Stimulated activated CD4-positive, alpha-beta T cell treated with anti-CD3 and anti-CD28 coated beads, Interleukin-1b, Interleukin-23, amount 100 ng/mL, for 1 hour (primary cell): ENCODE measurements at places on chromosomes 6 and 20.

GRCh38 chr6:63496361-63496804 is 75.9 kb upstream of the LOC128125822 start:
- DNase-seq, result no peak

DNA sequence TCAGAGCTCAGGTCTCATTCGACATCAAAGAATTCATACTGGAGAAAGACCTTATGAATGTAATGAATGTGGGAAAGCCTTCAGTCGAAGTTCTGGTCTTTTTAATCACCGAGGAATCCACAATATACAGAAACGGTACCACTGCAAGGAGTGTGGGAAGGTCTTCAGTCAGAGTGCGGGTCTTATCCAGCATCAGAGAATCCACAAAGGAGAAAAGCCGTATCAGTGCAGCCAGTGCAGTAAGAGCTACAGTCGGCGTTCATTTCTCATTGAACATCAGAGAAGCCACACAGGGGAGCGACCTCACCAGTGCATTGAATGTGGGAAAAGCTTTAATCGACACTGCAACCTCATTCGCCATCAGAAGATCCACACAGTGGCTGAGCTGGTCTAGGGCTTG is 7.7 kb downstream of the ZSCAN9 start:
- DNase-seq, result no peak

GRCh38 chr20:56940466-56940865 is 311.4 kb downstream of the TFAP2C start:
- no peak for DNase-seq

DNA sequence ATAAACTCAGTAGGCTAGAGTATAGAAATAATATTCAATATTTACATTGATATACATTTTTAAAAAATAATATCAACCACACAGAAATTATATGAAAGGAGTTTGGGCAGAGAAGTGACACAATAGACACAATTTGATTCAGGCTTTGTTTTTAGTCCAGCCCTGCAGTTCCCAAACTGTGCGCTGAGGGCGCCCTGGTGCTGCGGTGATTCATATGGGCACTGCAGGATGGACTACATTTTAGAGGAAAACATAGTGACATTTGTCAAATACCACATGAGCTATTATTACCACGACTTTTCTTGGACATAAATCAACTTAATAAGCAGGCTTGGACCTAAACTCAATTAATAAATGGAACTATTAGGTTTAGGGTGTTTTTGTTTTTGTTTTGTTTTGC is 364.3 kb upstream of the ID4 start:
- no peak for DNase-seq

GRCh38 chr20:57350081-57350710 is 859 bp upstream of the RAE1 start:
- no peak for DNase-seq

DNA sequence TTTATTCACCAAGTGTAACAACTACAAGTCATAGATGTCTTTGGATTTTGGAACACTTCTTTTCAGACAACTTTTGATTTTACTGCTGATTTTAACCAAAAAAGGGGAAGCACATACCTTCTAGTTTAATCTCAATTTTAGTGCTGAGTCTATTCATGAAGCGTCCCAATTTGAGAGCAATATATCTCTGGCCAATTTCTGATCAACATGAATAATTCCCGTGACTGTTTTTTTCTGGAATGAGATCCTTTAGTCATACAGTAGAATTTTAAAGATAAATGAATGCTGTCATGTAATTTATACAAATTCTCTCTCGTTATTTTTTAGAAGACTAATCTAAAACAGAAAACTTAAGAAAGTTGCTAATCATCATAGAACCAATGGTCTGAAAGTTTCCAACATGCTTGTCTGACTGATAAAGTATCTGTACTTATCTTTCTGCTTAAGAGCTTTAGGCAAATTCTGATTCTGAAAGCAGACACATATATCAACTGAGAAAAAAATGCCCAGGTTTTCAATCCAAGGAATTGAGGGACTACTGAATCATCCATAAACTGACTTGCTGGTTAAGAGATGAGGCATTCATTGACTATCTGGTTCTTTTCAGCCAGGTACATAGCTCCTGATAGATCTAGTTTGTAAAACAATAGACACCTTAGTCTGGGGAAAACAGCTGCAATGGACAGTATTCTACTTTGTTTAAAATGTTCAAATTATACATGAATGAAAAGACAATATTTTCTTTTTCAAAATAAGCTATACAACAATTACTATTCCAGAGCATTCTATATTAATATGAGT is 657.5 kb downstream of the RFPL4B start:
- DNase-seq, result no peak

DNA sequence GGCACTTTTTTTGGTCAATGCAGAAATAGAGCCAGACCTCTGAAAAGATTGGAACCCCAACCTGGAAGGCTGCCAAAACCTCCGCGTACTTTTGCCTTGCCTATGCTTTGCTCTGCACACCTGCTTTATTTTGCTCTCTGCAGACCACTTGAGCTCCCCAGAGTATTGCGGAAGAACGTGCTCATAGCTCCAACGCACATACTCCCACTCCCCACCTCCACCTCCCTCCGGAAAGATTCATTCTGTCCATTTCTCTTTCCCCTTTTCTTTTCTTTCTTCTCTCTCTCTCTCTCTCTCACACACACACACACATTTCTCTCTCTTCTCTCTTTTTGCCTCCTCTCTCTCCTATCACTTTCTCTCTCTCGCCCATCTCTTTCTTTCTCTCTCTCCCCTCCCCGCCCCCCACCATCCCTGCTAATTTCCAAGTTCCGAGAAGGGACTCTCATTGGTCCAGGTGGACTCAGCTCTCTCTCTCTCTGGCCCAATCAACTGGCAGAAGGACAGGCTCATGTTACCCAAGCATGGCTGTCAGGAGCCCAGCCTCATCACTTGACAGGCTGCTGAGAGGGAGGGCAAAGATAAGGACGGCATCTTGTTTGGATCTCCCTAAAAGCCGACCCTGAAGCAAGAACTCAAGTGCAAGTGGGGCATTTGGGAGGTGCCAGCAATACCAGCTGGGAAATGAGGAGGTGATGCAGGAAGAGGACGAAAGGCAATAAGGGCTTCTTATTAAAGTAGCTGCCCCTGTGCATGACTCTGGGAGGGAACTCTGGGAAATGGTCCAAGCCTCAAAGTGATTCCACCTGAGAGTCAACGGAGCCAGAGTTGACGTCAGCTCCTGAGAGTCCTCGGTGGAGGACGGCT is 246.1 kb downstream of the LY86 start:
- DNase-seq, result no peak

DNA sequence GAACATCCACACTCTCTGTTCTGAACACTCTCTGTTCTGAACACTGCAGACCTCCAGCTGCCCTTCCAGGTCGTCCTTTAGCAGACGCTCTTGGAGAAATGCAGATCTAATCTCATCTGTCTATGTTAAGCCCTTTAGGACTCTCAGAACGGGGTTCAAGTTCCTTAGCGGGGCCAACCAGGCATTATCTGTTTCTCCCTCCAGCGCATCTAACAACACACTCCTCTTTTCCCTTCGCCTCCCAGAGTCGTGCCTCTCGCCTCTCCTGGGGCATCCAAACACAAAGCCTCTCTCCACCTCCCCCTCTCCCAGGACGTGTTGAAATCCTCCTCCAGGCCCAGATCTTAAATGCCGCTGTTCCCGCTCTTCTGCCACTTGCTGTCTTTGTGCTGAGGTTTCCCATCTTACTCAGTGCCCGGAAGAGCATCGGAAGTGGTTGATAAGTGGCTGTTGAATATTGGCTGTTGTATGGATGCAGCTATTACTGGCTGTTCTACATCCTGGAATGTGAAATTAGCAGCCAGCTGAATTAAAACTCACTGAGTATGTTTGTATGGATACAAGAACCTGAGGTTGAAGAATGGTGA is 108.4 kb upstream of the GGTLC1 start:
- no peak for DNase-seq

DNA sequence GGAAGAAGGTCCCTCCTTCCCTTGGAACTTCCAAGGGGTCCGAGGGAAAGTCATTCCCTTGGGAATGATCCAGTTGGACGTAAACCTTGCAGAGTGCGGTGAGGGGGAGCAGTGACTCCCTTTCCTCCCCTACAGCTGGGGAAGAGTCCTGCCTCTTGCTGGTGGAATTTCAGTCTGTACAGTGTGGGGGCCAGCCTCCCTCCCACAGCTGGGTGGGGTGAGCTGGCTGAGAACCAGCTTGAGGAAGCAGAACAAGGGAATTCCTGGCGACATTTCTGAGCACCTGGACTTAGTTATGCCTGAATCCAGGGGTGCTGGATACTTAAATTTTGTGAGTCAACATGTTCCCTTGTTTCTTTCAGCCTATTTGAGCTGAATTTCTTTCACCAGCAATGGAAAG is 152.0 kb downstream of the ANKRD60 start:
- DNase-seq, result no peak

GRCh38 chr20:5191829-5192569 is 65.2 kb downstream of the CDS2 start:
- no peak for DNase-seq

GRCh38 chr6:32113386-32114352 is 4.5 kb upstream of the TNXB start:
- DNase-seq, result no peak

- no peak for DNase-seq
These were observed 954.7 kb upstream of the ADGRB3 start for GRCh38 chr6:67680297-67680932.

GRCh38 chr20:48002517-48002970 is 217.3 kb upstream of the SULF2 start:
- no peak for DNase-seq

DNA sequence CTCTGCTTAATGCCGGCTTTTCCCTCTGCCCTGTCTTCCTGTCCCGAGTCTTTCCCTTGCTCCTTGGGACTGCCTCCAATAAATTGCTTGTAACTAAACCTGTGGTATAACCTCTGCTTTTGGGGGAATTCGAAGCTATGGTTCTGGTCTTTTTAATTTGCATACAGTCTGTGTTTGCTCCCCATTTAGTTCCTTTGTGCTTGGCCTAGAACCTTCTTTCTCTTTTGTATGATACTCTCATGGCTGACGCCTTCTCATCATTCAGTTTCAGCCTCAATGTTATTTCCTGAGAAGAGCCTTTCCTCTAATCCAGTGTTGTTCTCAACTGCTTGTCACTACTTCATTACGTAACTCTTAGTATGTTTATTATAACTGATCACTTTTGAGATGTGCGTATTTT is 248.0 kb downstream of the PHF3 start:
- DNase-seq, result no peak

DNA sequence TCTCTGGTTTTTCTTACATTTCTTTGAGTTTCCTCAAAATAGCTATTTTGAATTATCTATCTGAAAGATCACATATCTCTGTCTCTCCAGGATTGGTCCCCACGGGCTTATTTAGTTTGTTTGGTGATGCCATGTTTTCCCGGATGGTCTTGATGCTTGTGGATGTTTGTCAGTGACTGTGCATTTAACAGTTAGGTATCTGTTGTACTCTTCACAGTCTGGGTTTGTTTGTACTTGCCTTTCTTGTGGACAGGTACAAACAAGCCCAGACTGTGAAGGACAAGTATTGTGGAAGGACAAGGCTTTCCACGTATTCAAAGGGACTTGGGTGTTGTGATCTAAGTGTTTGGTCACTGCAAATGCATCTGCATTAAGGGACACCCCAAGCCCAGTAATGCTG is 49.9 kb upstream of the TOP1 start:
- DNase-seq, result no peak

- no peak for DNase-seq
These were observed 9.1 kb downstream of the SMPDL3A start for GRCh38 chr6:122798099-122798641.
